ENCODE measurements at places on chromosomes 12 and 14.

DNA sequence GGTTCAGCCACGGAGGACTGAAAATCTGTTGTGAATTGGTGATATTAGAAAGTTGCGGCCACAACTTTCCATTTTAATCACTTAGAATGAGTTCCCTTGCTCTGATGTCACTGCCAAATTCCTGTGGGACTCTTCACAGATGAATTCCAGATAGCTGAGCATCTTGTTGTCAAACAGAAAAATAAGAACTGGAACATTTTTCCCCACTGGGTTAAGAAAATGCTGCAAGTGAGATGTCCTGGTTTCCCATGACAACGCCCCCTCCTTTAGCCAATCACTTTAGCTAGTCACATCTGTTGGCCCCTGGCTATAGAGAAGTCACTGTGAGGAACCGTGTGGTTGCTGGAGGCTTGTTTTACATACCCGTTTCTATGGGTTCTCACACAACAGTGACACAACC lies 135.9 kb downstream of the KTN1 start:
- H3K27ac ChIP-seq = no peak overlapping the region
- H3K36me3 ChIP-seq = peaks cover 8% of the 10 kb centered on the region
- H3K27me3 ChIP-seq = no peaks in the 10 kb centered on the region

DNA sequence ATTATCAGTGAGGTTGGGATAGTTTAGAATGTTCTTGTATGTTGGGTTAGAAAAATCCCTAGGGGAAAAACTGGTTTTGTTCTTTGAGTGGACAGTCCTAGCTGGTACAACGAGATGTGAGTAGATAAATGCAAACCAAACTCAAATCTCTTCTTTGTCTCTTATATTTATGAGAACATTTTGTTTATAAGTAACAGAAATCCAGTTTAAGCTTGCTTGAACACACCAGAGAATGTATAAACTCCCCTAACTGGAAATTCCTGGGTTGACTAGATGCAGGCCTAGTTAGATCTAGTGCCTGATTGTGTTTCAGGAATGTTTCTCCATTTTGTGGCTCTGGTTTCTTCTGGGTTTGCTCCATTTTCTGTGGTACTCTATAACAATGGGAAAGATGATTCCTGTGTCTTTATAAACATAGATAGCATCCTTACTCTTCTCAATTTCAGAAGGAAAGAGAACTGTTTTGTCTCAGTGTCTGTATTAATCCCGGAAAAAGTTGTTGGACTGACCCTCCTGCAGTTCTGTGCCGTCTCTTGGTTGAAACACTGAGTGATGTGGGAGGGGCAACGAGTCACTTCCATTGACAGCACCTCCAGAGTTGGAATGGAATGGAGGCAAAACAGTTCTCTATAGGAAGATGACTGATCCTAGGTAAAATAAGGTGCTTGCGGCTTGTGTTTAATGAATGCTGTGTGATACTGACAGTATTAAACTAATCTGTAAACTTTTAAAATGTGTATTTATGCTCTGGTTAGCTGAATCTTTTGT lies 244.8 kb downstream of the TMTC2 start:
- peaks cover 3% of the 10 kb centered on the region for H3K27me3 ChIP-seq
- H3K4me1 ChIP-seq = no peaks in the 10 kb centered on the region
- no peak for DNase-seq
- no peak overlapping the region for H3K27ac ChIP-seq
- no peaks in the 10 kb centered on the region for H3K36me3 ChIP-seq

DNA sequence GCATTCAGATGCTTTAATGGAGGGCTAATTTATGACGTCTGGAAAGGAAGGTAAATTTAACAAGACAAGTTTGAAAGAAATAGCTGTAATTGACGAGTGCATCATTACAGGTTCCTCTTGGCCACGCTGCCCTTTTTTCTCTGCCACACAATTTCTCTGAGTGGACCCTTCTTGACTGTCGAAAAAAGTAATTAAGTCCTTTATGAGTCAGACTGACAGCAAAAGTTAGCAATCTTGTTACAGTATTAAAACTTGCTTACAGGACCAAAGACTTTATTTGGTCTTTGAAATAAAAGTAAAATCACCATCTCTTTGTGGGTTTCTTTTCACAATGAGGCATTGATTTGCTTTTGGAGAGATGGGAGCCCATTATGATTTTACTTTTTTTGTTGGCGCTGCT lies 42.6 kb downstream of the SAMD4A start:
- DNase-seq = no peak
- peaks cover 9% of the 10 kb centered on the region for H3K4me1 ChIP-seq
- H3K36me3 ChIP-seq = no peaks in the 10 kb centered on the region
- no peak overlapping the region for H3K27ac ChIP-seq
- H3K27me3 ChIP-seq = no peaks in the 10 kb centered on the region

DNA sequence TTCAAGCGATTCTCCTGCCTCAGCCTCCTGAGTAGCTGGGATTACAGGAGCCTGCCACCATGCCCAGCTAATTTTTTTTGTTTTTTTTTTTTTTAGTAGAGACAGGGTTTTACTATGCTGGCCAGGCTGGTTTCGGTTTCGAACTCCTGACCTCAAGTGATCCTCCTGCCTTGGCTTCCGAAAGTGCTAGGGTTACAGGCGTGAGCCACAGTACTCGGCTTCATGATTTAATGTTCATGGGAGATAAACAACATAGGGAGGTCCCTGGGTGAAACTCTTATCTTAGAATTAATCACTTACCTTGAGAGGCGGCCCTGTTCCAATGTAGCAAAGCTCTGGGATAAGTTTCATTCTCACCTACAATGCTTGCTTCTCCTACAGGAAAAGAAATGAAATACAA lies 48.3 kb downstream of the SEL1L start:
- no peaks in the 10 kb centered on the region for H3K4me1 ChIP-seq
- H3K27me3 ChIP-seq = no peaks in the 10 kb centered on the region
- no peak overlapping the region for H3K27ac ChIP-seq
- DNase-seq = no peak
- H3K4me3 ChIP-seq = no peak overlapping the region

- no peaks in the 10 kb centered on the region for H3K4me1 ChIP-seq
- H3K27me3 ChIP-seq = no peaks in the 10 kb centered on the region
- no peak overlapping the region for H3K4me3 ChIP-seq
- DNase-seq = no peak
- H3K36me3 ChIP-seq = no peaks in the 10 kb centered on the region
These were observed 810.1 kb downstream of the FSCB start for GRCh38 chr14:43697003-43697402.

DNA sequence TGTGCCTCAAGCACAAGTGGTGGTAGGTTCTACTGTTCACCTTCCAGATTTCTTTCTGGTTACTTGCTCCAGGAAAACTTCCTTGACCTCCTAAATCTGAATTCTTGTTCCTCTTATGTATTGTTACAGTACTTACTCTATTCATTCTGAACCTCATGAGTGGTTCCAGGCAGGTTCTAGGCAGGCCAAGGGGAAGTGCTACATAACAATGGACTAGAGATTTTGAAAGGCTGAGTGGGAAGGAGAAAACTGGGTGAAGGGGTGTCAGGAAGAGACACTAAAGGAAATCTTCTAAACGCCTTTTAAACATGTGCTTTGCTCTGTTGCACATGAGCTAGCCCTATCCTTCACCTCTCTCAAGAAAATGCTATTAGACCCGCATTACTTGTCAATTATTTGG lies 1.6 kb downstream of the YARS2 start:
- H3K4me3 ChIP-seq = peak overlapping the region; percentile 91
- peaks cover 19% of the 10 kb centered on the region for H3K36me3 ChIP-seq
- peaks cover 2% of the 10 kb centered on the region for H3K27me3 ChIP-seq

DNA sequence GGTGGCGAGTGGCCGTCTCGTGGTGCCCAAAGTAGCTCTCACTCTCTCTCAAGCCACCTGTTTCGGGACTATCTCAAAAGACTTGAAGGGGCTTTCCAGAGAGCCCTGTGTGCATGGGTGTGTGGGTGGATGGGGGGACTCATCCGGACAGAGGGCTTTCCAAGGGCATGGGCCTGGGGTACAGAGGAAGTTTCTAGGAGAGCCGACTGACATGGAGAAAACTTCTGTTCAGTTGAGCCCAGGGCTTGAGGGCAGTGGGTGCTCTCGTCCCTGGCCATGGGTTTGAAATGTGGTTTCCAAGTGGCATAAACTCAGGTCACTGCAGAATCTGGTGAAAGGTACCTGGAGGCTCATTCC lies 47.4 kb upstream of the MEG3 start:
- H3K36me3 ChIP-seq = no peaks in the 10 kb centered on the region
- H3K27ac ChIP-seq = no peak overlapping the region
- no peak overlapping the region for H3K4me3 ChIP-seq
- peaks cover 8% of the 10 kb centered on the region for H3K4me1 ChIP-seq
- peaks cover 9% of the 10 kb centered on the region for H3K27me3 ChIP-seq
- no peak for DNase-seq

DNA sequence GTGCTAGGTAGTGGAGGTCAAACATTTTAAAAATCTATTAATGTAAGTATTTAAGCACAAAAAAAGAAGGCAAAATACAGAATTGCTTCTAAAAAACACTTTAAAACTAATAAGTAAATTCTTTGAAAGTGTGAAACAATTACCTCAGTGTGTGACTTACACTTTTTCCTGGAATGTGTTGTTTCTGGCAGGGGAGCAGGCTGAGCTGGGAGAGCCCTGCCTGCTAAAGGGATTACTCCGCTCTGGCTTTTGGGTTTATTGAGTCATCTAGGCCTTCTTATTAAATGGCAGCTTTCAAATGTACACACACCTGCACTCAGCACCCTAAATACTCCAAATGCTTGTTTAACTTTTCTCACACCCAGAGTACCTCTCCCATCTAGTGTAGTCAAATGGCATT lies 279.8 kb downstream of the AKAP6 start:
- H3K27ac ChIP-seq = no peak overlapping the region
- no peaks in the 10 kb centered on the region for H3K36me3 ChIP-seq
- no peak overlapping the region for H3K4me3 ChIP-seq
- no peaks in the 10 kb centered on the region for H3K27me3 ChIP-seq
- no peak for DNase-seq

GRCh38 chr12:117294189-117294603 lies 67.2 kb downstream of the NOS1 start:
- H3K27ac ChIP-seq = no peak overlapping the region
- peaks cover 8% of the 10 kb centered on the region for H3K36me3 ChIP-seq
- H3K27me3 ChIP-seq = no peaks in the 10 kb centered on the region
- H3K4me1 ChIP-seq = no peaks in the 10 kb centered on the region
- no peak overlapping the region for H3K4me3 ChIP-seq

DNA sequence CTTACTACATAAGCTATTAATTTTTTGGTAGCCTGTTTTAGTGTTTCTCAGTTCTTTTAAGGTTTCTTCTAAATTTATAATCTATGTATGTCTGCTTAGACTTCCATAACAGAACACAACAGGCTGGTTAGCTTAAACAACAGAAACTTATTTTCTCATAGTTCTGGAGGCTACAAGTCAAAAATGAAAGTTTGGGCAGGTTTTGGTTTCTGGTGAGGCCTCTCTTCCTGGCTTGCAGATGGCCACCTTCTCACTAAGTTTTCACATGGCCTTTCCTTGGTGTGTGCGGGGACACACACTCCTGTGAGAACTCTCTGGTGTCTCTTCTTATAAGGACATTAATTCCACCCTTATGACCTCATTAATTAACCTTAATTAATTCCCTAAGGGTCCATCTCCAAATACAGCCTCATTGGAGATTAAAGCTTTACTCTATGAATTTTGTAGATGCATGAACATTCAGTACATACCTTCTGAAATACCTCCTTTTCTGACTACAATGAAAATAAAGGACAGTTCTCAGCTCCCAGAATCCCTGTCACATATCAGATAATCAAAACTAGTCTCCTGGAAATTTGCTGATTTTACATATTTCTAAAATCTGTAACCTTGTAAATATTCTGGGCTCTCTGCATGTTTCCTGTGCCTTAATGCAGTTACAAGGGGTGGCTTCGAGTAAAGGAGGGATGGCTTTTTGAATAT lies 23.2 kb upstream of the BMAL2 start:
- no peak overlapping the region for H3K4me3 ChIP-seq
- no peaks in the 10 kb centered on the region for H3K4me1 ChIP-seq
- H3K27me3 ChIP-seq = no peaks in the 10 kb centered on the region
- no peak overlapping the region for H3K27ac ChIP-seq
- no peak for DNase-seq

DNA sequence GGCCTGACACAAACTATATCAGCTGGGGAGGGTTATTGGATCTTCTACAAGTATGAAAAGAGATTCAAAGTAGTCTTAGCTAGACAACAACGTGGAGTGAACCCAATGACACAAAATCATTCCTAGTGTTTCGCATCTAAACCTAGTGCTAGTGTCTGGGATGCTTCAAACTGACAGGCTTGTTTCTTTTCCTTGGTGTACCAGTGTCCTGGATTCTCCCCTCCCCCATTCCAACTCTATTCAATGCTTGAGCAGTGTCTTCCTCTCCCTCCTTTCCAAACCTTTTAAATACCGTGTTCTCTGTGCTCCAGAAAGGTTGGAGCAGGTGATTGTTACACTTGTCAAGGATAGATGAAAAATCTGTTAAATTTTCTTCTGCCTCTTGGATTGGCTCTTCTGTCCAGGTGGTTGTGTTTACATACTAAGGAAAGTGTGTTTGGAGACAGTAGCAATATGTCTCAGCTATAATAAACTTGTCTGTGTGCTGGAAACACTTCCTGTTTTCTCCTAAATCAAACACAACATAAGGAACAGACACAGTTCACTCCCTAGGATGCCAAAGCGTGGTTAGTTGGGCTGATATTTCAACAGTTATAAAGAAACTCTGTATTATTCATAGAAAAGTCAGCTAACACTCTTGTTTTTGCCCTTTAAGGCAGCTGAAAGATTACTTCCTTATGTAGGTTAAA lies 14.4 kb upstream of the GUCY2C start:
- H3K4me1 ChIP-seq = peaks cover 34% of the 10 kb centered on the region
- no peak for DNase-seq
- H3K36me3 ChIP-seq = no peaks in the 10 kb centered on the region
- H3K4me3 ChIP-seq = no peak overlapping the region

- H3K4me3 ChIP-seq = no peak overlapping the region
- peak; percentile 64 for DNase-seq
- H3K4me1 ChIP-seq = peaks cover 6% of the 10 kb centered on the region
- no peaks in the 10 kb centered on the region for H3K27me3 ChIP-seq
- peaks cover 23% of the 10 kb centered on the region for H3K36me3 ChIP-seq
- peak overlapping the region; percentile 49 for H3K27ac ChIP-seq
These were observed 72.9 kb downstream of the TRAFD1 start for GRCh38 chr12:112198120-112198733.

- H3K27me3 ChIP-seq = peaks cover 1% of the 10 kb centered on the region
- H3K36me3 ChIP-seq = no peaks in the 10 kb centered on the region
- peaks cover 26% of the 10 kb centered on the region for H3K4me1 ChIP-seq
- no peak overlapping the region for H3K4me3 ChIP-seq
- no peak overlapping the region for H3K27ac ChIP-seq
These were observed 30.6 kb downstream of the ATF7IP start for GRCh38 chr12:14396071-14396470.

GRCh38 chr12:132197581-132198354 lies 53.5 kb downstream of the NOC4L start:
- no peak overlapping the region for H3K27ac ChIP-seq
- H3K4me3 ChIP-seq = no peak overlapping the region
- peaks cover 2% of the 10 kb centered on the region for H3K27me3 ChIP-seq
- DNase-seq = no peak
- H3K36me3 ChIP-seq = no peaks in the 10 kb centered on the region

GRCh38 chr12:17142856-17143255 lies 536.9 kb upstream of the LMO3 start:
- H3K36me3 ChIP-seq = no peaks in the 10 kb centered on the region
- H3K4me3 ChIP-seq = no peak overlapping the region
- H3K27ac ChIP-seq = no peak overlapping the region
